ENCODE measurements at places on chromosomes 7 and 10.

GRCh38 chr10:20892011-20892585 is 5.0 kb downstream of the NEBL start:
- no peak for DNase-seq

DNA sequence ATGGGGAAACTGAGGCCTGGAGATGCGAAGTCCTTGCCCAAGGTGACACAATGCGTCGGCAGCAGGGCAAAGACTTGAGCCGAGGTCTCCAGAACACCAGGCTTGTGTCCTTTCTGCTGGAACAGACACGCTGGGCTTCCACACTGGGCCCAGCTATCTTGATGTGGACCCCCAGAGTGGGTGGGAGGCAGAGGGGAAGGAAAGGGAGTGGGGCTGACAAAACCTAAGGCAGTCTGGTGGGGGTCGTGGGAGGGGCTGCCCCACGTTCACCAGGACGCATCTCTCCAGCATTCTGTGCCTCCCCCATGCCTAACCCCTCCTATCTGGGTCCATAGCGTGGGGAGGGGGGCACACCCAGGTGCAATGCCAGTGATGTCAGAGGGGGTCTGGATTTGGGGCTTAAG is 38.1 kb downstream of the PPIF start:
- DNase-seq: no peak

DNA sequence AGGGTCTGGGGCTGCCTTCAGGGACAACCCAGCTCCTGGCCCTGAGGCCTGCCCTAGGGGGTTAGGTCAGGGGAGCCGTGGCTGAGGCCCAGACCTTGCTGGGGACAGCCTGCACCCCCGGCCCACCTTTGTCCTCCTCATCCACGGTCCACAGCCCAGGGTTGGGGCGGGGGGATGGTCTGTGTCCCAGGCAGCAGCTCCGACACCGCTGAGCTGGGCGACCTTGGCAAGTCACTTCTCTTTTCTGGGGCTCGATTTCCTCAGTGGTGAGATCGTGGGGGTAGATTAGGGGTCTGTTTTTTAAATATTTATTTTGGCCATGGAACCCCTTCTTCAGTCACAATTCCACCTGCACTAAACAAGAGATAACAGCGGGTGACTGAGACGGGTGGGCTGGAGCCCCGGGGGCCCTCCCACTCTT is 30.9 kb downstream of the DNAJB12 start:
- DNase-seq: no peak

DNA sequence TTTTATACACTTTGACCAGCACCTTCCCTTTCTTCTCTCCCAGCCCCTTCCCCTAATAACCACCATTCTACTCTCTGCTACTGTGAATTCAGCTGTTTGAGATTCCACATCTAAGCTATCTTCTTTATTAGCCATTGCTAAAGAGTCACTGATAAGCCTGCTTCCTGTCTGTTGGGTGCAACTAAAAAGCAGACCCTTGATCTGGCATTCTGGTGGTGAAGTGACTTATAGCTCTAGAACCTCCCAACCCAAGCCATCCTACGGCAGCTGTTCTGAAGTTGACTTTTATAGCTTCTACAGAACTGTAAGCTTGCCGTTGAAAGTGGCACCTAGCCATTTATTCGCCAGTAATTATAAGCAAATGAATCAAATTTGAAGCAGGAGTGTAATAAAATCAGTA is 105.6 kb downstream of the AHR start:
- peak; percentile 67 for DNase-seq

DNA sequence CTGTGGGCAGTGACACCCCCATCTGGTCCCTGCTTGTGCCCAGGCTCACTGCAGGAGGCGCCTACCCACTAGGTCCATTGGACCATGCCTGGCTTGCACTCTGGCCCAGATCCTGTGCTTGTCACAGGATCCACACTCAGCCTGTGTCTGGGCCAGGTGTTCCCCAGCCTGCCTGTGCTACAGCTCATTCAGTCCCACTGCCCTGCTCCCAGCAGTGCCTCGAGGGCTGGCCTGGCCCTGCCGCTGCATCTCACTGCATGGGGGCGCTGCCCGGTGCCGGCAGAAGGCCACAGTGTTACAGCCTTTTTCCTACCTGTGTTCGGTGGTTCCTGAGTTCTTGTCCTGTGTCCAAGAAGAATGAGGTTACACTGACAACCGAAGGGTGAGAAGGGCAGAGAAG is 21.3 kb downstream of the SDHAF3 start:
- no peak for DNase-seq

DNA sequence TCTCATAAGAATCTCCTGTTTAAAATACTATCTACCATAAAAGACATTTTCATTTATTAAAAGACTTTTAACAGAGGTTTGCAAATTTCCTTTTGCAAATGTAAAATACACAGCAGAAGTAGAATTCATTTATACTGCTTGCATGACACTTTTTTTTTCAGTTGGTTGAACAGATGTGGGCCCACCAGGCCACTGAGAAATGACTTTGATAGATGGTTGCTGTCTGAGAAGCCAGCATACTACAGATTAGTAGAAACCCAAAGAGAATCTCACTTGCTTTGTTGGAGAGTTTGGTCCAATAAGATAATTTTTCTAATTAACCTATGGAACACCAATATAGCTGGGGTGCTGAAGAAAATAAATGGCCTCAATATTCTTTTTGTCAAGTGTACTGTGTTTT is 66.3 kb downstream of the PHF14 start:
- DNase-seq: no peak

DNA sequence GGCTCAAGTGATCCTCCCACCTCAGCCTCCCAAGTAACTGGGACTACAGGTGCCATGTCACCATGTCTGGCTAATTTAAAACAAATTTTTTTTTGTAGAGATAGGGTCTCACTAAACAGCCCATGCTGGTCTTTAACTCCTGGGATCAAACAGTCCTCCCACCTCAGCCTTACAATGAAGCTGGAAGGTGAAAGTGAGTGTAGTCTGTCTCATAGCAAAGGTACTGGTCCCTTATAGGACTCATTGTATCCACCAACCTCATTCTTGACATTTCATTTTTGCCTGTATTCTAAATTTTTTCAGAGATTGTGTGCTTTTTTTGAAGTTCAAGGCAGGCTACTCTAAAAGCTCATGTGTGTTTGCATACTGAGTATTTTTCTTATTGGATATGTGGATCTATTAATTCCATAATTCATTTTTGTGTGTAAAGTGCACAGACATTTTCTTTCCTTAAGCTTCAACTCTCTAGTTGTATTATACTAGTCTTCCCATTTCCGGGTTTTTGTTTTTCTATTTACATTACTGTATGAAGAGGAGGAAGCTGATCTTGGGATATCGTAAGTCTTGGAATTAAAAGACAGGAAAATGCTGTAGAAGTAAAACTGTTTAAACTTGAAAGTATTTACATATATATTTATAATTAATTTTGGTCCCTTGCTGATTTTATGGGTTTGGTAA is 13.3 kb downstream of the KMT2E start:
- DNase-seq: no peak
